Ovary (tissue), 10 donors: ENCODE measurements at places on chromosomes 2 and 18.

DNA sequence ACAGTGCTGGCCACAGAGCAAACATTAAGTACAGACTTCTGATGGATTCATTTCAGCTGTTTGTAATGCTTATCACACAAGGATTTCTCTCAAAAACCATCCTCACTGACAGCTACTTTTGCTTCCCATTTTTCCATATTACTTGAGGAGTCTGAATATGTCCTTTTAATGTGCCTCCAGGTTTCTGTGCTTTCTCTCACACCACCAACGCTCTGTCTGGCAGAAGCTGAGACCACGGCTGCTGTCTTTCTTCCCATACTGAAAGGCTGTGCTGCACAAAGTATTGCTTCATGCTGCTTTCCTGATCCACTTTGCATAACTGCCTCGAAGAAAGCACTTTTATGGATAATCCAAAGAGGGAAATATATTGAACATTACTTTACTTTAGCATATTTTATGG, 312.1 kb upstream of the ZEB2 start:
- peaks cover 6% of the 10 kb centered on the region for H3K4me1 ChIP-seq
- H3K27ac ChIP-seq, result no peak overlapping the region
- no peaks in the 10 kb centered on the region for H3K27me3 ChIP-seq
- no peak overlapping the region for H3K4me3 ChIP-seq
- no peaks in the 10 kb centered on the region for H3K36me3 ChIP-seq

- H3K27me3 ChIP-seq, result no peaks in the 10 kb centered on the region
- H3K4me3 ChIP-seq, result no peak overlapping the region
- H3K27ac ChIP-seq, result no peak overlapping the region
- no peaks in the 10 kb centered on the region for H3K36me3 ChIP-seq
Observed at GRCh38 chr18:53946594-53946993, 277.9 kb downstream of the MBD2 start.

GRCh38 chr18:3451183-3451988, 1.4 kb downstream of the TGIF1 start:
- peak overlapping the region; percentile 97 for H3K27ac ChIP-seq
- peak overlapping the region; percentile 66 for H3K4me3 ChIP-seq
- H3K27me3 ChIP-seq, result no peaks in the 10 kb centered on the region
- DNase-seq, result peak; percentile 95

DNA sequence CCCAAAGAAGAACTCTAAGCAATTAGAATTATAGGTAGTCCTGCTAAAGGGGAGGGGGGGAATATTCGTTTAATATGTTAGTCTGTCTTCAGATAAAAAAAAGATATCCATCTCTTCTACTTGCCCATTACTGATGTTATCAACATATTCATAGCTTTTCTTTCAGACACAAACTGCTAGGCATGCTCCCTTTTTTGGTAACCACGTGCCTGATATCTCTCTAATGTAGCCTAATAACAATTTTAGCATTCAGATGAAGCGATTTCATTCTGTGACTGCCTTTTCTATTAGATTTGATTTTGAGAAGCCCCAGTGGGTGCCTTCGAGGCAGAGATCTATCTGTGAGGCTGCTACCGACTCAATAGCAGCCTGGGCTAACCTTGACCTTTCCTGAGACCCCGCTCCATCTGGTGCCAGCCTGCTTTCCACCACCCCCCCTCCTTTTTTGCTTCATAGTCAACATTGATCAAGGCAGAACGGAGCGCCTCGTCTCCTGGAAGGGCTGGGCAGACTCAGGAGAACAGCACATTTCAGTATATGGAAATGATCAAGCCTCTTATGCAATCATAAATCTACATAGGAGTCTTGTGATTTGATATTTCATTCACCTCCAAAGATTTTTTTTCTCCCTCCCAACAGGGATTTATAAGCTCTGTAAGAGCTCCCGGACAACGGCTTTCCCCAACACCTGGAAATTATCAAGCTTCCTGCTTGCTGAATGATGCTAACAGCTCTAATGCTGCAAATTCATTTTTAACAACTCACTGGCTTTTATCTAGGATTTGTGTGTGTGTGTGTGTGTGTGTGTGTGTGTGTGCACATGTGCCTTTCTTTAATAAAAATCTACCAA, 14.7 kb upstream of the BCL11A start:
- DNase-seq, result no peak
- H3K27me3 ChIP-seq, result no peaks in the 10 kb centered on the region
- peaks cover 2% of the 10 kb centered on the region for H3K4me1 ChIP-seq
- no peak overlapping the region for H3K4me3 ChIP-seq
- no peak overlapping the region for H3K27ac ChIP-seq

DNA sequence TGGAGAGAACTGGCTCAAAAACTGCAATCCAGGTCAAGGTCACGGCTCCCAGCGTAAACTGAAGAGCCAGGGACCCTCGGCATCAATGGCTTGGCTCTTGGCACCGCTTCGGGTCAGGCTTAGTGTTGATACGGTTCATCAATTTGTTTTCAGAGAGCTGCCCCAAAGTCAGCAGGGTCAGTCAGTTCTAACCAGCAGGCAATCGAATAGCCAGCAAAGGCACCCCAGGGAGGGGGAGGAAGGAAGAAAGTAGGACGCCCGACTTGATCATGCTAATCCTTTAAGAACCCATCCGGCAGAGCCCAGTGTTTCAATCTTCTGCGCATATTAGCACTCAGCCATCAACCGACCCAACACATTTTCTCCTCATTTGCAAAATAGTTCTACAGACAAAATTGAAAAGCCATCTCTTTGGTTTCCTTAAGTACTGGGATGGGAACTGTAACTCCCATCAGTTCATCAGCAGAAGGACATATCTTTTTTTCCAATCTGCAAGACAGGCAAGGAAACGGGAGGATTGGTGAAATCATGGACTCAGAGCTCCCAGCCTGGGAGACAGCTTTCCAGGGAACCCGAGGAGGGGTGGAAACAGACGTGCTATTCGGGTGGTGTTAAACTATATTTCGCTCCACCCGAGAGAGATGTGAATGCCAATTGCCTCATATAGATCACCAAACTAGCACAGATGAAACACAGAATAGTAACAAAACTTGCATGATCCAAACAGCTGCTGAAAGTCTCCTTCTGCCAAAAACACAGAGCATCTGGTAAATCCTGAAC, 40.7 kb upstream of the CABLES1 start:
- H3K4me3 ChIP-seq, result no peak overlapping the region
- no peaks in the 10 kb centered on the region for H3K27me3 ChIP-seq
- H3K4me1 ChIP-seq, result peaks cover 1% of the 10 kb centered on the region
- no peak overlapping the region for H3K27ac ChIP-seq
- no peaks in the 10 kb centered on the region for H3K36me3 ChIP-seq

- no peak overlapping the region for H3K27ac ChIP-seq
- H3K4me3 ChIP-seq, result no peak overlapping the region
- no peaks in the 10 kb centered on the region for H3K27me3 ChIP-seq
- no peaks in the 10 kb centered on the region for H3K36me3 ChIP-seq
- DNase-seq, result no peak
- H3K4me1 ChIP-seq, result no peaks in the 10 kb centered on the region
Observed at GRCh38 chr18:29164020-29164706, 987.2 kb upstream of the CDH2 start.

- H3K36me3 ChIP-seq, result no peaks in the 10 kb centered on the region
- no peaks in the 10 kb centered on the region for H3K27me3 ChIP-seq
- H3K27ac ChIP-seq, result no peak overlapping the region
- no peak for DNase-seq
- H3K4me1 ChIP-seq, result no peaks in the 10 kb centered on the region
Observed at GRCh38 chr2:168371273-168372019, 84.6 kb upstream of the CERS6 start.

GRCh38 chr2:216780843-216781242, 79.0 kb downstream of the TNP1 start:
- no peak for DNase-seq
- H3K4me3 ChIP-seq, result no peak overlapping the region
- H3K4me1 ChIP-seq, result peaks cover 14% of the 10 kb centered on the region
- H3K27ac ChIP-seq, result peak overlapping the region; percentile 38

GRCh38 chr2:25090801-25091200, 48.9 kb downstream of the EFR3B start:
- H3K27me3 ChIP-seq, result no peaks in the 10 kb centered on the region
- no peak for DNase-seq
- no peak overlapping the region for H3K4me3 ChIP-seq
- H3K4me1 ChIP-seq, result no peaks in the 10 kb centered on the region
- no peaks in the 10 kb centered on the region for H3K36me3 ChIP-seq

- no peaks in the 10 kb centered on the region for H3K27me3 ChIP-seq
- no peak overlapping the region for H3K4me3 ChIP-seq
- no peak overlapping the region for H3K27ac ChIP-seq
- H3K36me3 ChIP-seq, result no peaks in the 10 kb centered on the region
- H3K4me1 ChIP-seq, result no peaks in the 10 kb centered on the region
Observed at GRCh38 chr2:203394519-203395227, 66.5 kb downstream of the ABI2 start.

- H3K27me3 ChIP-seq, result no peaks in the 10 kb centered on the region
- H3K4me1 ChIP-seq, result peaks cover 19% of the 10 kb centered on the region
- no peaks in the 10 kb centered on the region for H3K36me3 ChIP-seq
- DNase-seq, result no peak
Observed at GRCh38 chr2:74413001-74413698, 8.3 kb downstream of the C2orf81 start.

GRCh38 chr2:149363958-149364357, 33.6 kb downstream of the LYPD6 start:
- no peak overlapping the region for H3K4me3 ChIP-seq
- H3K27ac ChIP-seq, result no peak overlapping the region
- no peaks in the 10 kb centered on the region for H3K27me3 ChIP-seq

DNA sequence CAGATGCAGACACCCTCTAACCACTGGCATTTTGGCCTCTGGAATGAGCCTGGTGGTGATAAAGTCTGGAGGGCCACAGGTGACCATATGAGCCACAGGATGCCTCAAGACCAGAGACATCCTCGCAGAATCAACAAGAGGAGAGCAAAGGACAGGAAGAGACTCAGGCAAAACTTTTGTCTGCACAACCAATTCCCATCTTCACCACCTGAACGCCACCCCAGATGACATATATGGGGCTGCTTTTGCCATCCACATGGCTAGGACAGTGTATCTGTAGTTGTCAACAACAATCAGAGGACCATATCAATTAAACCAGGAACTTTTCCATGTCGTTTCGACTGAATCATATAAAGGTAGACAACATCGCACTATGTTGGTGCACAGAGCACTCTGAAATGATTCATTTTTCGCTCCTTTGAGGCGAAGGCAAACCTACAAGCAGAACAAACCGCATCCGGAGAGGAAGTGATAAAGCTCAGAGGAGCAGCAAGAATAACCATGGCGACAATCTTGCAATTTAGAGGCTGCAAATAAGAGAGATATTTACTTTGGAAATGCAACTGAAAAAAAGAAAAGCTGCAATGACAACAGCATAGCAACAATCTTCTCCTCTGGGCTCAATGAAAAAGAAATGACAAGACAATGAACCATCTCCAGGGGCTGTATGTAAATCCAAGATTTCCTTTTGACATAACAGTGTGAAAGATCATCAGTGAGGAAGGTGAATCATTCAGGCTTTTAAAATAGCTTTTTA, 204.5 kb downstream of the ARL4C start:
- no peaks in the 10 kb centered on the region for H3K36me3 ChIP-seq
- H3K27me3 ChIP-seq, result no peaks in the 10 kb centered on the region
- DNase-seq, result no peak
- H3K4me1 ChIP-seq, result no peaks in the 10 kb centered on the region

DNA sequence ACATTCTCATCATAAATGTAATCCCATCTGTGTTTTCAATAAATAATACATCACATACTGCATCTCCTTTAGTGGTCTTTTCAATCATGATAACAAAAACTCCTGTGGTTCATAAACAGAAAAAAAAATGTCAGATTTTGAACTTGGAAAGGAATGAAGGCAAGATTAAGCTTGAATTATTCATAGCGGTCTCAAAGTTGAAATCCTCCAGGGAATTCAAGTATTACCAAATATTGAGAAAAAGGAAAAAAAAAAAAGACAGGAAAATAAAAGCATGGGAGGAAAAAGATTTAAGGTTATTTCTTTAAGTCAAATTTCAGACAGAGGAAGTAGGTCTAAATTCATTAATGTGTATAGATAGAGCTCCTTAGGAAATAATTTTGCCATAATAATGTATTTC, 92.1 kb downstream of the COLEC12 start:
- no peak overlapping the region for H3K4me3 ChIP-seq
- H3K36me3 ChIP-seq, result no peaks in the 10 kb centered on the region
- no peaks in the 10 kb centered on the region for H3K4me1 ChIP-seq
- no peak for DNase-seq
- no peak overlapping the region for H3K27ac ChIP-seq
- no peaks in the 10 kb centered on the region for H3K27me3 ChIP-seq

- H3K36me3 ChIP-seq, result no peaks in the 10 kb centered on the region
- H3K27me3 ChIP-seq, result no peaks in the 10 kb centered on the region
- no peak overlapping the region for H3K4me3 ChIP-seq
- no peaks in the 10 kb centered on the region for H3K4me1 ChIP-seq
Observed at GRCh38 chr18:63924551-63924950, 16.8 kb downstream of the SERPINB10 start.

- H3K4me3 ChIP-seq, result no peak overlapping the region
- H3K36me3 ChIP-seq, result no peaks in the 10 kb centered on the region
- no peak overlapping the region for H3K27ac ChIP-seq
- H3K4me1 ChIP-seq, result no peaks in the 10 kb centered on the region
- H3K27me3 ChIP-seq, result no peaks in the 10 kb centered on the region
- DNase-seq, result no peak
Observed at GRCh38 chr2:172742931-172743540, 7.4 kb downstream of the RAPGEF4 start.

GRCh38 chr18:31648966-31649429, 35.4 kb downstream of the B4GALT6 start:
- DNase-seq, result no peak
- H3K27ac ChIP-seq, result no peak overlapping the region
- no peaks in the 10 kb centered on the region for H3K27me3 ChIP-seq
- no peaks in the 10 kb centered on the region for H3K4me1 ChIP-seq
- no peaks in the 10 kb centered on the region for H3K36me3 ChIP-seq

DNA sequence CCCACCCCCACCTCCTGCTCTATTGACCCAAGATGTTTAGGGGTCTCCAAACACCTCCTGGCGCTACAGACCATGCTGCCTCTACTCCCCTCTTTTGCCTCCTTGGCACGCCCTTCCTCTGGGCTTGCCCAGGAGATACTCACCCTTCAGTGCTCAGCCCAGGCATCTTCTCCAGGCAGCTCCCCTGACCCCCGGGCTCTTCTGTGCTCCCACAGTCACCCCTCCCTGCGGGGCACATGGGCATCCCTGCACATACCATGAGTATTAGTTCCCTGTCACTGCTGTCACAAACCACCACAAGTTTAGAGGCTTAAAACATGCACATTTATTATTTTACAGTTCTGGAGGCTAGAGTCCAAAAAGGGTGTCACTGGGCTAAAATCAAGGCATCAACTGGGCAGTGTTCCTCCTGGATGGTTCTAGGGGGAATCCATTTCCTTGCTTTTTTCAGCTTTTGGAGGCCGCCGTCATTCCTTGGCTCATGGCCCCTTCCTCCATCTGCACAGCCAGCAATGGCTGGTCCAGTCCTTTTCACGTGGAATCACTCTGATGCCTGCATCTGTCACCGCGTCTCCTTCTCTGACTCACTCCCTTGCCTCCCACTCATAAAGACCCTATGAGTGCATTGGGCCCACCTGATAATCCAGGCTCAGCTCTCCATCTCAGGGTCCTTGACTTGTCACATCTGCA, 230.4 kb upstream of the COPS8 start:
- no peak overlapping the region for H3K4me3 ChIP-seq
- no peaks in the 10 kb centered on the region for H3K4me1 ChIP-seq
- no peaks in the 10 kb centered on the region for H3K27me3 ChIP-seq
- DNase-seq, result no peak
- H3K27ac ChIP-seq, result no peak overlapping the region
